NCI-H226 (cell line): ENCODE measurements at places on chromosomes 1 and 21.

DNA sequence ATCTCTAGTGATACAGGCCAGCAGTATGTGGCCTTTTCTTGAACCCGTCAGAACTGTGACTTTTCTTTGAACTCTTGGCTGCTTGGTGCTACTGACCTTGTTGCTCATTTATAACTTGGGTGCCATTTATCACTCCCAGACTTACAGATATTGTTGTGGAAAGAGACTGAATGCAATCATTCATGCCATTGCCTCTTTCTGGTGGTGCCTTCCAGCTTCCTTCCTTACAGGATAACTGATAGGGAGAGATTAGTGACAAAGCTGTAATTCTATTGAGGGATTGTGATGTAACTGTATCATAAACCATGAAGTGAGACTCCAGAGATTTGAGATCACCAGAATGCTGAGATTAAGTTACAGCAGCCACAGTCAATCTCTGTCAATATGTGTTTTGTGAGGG lies 256.5 kb downstream of the USP25 start:
- DNase-seq: peak; percentile 15

GRCh38 chr1:12460911-12461621 lies 156.9 kb downstream of the DHRS3 start:
- no peak for DNase-seq

GRCh38 chr1:119040906-119041305 lies 52.8 kb upstream of the TBX15 start:
- DNase-seq: no peak

GRCh38 chr1:109927356-109927755 lies 16.7 kb downstream of the CSF1 start:
- no peak for DNase-seq

GRCh38 chr1:53771648-53772047 lies 32.7 kb upstream of the GLIS1 start:
- peak; percentile 4 for DNase-seq

- DNase-seq: no peak
Observed at GRCh38 chr1:178477373-178477772, 19.4 kb downstream of the CLEC20A start.

- DNase-seq: no peak
Observed at GRCh38 chr1:31133368-31133767, 67.9 kb upstream of the PUM1 start.

DNA sequence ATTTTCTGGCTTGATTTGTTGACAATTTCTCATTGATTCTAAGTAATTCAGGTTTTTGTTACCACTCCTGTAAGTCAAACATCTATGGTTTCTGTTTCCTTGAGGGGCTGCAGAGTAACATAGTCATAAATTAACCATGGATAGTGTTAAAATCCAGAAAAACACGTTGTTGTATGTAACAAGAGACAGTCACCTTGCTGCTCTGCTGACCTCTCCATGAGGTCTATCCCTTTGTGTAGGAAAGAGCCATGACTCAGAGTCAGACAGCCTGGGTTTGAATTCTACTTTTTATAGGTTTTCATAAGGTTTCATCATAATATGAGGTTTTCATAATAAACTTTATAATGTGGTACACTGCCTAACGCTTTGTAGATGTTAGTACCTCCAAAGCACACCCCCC lies 27.6 kb upstream of the NBL1 start:
- no peak for DNase-seq

DNA sequence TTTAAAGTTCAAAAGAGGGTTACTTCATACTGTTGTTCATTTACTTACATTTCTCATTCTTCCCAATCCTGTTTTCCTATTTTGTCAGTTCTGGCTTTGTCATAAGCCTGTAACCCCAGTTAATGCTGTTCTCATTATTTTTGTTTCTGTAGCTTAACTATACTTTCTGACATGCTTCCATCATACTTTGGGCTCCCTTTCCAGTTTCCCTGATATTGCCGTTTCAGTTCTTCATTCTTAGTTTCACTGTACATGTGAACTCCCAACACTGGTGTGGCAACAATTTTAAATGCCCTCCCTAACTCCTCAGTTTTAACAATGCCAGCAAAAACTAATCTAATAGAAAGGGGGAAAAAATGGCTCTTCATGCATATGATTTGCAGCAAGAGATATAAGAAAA lies 456.7 kb downstream of the LMO4 start:
- no peak for DNase-seq

DNA sequence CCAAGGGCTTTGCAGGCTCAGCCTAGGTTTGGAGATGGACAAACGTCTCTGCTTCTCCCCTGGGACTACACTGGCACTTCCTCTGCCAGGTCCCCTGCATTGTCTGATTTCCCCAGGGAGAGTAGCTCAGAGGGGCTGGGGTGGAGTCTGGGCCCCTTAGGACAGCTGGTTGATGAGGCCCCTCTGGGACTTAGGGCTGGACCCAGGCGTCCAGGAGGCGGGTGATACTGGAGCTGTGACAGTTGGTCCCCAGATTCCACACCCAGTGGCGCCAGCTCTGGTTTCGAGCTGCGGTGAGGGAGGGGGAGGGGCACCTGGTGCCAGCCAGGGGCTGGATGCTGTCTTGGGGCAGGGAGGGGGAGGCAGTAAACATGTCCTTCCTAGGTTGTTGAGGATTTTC lies 7.4 kb upstream of the MEX3A start:
- DNase-seq: no peak

DNA sequence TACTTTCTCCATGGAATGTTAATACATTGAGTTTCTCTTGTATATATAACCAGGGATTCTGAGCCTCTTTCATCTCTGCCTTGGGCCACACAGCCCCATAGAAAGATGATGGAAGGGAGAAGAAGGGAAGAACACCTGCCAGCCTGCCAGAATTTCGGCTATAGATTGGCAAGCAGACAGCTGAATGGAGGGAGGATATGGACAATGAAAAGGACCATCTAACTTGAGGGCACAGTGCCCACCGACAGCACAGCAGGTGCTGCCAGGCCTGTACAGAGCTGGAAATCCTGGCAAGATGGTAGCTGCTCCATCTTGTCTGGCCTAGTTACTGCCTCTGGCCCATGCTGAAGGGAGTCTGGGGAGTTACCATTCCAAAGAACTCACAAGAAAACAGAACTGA lies 244.3 kb downstream of the FGGY start:
- no peak for DNase-seq

- no peak for DNase-seq
Observed at GRCh38 chr1:24870551-24871195, 59.4 kb downstream of the RUNX3 start.

DNA sequence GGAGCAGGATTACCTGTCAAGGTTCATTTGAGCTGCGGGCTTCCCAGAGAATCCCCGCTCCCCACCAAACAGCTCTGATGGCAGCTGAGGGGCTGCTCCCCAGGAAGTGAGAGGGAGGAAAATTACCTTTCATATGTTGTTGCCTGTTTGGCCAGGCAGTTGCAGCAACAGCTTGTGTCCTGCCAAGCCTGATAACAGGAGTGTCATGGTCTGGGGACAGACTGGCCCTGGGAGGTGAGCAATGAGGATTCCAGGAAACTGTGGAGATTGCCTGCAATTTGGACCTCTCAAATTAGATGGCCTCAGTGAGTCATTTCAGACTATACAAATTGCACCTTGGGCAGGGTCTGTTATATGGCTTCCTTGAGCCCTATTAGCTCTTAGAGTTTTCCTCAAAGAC lies 189.3 kb downstream of the PTPRU start:
- no peak for DNase-seq

DNA sequence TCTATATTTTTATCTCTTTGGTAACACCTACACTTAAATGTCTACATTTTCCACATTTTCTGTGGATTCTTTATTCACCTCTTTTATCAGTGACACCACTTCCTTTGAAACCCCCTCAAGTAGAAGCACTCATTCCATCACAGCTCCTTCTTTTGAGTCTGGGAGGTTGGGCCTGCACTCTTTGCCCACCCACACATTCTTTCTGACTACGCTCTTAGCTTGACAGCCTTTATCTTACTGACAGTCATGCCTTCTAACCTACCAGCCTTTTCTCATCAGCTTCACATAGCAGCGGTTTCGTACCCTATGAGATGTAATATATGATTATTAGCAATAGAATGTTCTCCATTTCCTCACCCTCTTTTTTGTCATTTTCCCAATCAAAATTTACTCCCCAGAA lies 151.9 kb downstream of the TNFSF18 start:
- peak; percentile 99 for DNase-seq

DNA sequence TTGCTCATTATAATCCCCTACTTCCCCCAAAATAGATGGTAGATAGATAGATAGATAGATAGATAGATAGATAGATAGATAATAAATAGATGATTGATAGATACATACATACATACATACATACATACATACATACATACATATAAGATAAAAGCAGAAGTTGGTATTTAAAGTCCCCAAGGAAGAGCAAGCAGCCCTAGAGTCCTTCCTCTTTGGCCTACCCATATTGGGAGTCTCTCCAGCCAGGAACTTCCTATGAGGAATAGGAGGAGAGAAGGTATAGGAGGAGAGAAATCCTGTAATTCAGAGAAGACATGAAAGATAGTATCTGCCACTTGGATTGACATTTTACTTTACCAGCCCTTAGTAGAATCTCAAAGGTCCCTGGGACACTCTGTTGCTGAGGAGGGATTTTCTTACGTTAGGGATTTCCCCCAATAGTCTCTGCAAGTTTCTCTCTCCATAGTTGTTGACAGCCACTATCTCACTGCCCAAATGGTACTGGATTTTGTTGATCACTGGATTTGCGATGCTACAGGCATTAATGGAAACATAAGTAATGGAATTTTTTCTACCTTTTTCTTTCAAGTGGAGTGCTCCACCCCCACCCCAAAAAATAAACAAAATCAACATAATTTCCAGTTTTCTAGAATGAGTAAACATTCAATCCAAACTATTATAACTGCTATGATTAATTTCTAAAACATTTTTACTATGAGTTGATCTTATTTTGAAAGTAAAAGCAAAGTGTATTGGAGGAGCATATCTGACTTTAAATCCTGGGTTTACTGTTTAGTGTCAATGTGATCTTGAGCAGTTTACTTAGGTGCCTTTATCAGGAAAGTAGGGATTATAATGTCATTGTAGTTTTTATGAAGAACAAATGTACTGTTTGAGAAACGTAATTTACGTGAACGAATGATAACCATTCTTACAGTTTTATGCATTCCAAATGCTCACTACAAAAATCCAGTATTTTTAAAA lies 93.2 kb upstream of the TNFSF4 start:
- DNase-seq: no peak

DNA sequence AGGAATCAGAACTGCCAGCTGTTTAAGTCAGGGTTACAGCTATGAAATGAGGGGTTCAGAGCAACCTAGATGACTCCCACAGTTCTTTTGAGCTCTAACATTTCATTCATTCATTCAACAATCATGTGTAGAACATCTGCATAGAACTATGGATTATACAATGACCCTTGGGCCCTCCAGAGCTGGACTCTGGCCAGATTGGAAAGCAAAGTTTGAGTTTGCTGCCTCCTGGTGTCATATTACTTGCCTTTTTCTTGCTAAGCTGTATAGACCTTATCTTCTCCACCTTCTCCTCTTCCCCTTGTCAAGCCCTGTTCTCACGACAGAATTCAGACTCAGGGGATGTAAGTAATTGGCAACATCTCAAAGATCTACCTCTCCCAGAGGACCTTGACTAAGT lies 4.0 kb downstream of the CASQ2 start:
- peak; percentile 27 for DNase-seq

DNA sequence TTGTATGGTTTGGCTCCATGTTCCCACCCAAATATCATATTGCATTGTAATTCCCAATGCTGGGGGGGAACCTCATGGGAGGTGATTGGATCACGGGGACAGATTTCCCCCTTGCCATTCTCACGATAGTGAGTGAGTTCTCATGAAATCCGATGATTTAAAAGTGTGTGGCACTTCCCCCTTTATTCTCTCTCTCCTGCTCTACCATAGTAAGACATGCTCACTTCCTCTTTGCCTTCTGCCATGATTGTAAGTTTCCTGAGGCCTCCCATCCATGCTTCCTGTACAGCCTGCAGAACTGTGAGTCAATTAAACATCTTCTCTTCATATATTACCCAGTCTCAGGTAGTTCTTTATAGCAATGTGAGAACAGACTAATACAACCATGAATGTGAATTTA lies 211.6 kb upstream of the NR5A2 start:
- no peak for DNase-seq

- peak; percentile 51 for DNase-seq
Observed at GRCh38 chr1:202575918-202576653, 134.2 kb downstream of the SYT2 start.

GRCh38 chr1:178529364-178530036 lies 16.6 kb downstream of the TEX35 start:
- no peak for DNase-seq

DNA sequence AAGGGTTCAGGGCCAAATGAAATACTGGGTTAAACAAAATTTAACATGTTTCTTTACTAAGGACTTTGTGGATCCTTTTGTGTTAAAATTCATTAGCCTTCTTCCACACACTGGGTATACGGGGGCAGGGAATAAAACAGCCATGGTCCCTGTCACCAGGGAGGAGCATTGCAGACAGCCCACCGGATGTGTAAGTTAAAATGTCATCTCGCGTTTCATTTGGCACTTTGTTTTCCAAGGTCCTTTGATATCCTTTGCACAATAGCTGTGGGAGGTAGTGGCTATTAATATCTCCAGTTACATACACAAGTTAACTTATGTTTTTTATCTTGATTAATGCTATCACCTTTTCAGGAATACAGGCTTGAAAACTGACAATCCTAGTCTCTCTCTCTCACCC lies 172.7 kb downstream of the BARHL2 start:
- DNase-seq: no peak

DNA sequence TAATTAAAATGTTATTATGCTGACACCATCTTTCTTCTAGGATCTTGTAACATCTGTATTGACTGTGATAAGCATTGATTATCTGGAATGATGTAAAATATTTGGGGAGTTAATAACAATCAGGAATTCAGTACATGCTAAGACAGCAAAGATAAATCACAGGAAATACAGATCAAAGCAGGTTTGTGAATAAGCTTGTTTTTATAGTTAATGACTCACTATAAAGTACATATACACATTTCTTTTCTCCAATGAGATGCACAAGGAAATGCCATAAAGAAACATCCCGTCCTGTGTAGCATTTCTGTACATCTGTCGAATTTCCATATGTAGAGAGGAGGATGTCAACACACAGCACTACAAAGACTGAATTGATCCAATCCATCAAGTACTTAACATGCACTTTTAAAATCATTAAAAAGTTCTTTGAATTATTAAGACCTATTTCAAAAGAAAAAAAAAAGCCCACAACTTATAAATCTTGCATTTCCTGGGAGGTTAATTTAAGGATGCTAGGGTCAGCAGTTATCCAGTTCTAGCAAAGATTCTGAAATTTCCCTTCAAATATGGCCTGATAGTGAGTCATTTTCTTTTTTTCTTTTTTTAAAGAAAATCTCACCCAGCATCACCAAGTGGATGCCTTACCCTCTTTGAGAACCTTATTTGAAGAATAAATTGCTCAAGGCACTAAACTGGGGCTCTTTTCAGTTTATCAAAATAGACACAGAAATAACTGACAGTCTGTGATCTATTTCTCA lies 243.2 kb upstream of the NR5A2 start:
- DNase-seq: no peak

GRCh38 chr1:155607708-155608107 lies 2.3 kb upstream of the MSTO1 start:
- no peak for DNase-seq
